Effector memory CD4-positive, alpha-beta T cell (primary cell): ENCODE measurements at places on chromosomes 4 and X.

DNA sequence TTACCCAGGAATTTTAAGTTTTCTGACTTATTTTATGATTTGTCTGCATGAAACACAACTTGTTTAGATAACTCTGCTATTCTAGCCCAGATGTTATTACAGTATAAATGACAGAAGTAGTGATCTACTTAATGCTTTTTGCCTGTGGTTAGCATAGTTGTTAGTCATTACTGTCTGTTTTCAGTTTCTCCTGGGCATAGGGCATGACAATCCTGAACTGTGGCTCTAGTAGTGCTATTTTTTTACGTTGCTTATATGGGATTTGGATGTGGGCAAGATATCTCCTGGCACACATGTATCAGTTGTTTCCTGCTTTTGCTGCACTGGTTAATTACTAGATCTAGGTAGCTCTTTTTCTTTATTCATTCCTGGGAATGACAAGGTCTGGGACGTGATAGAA, 1005.8 kb downstream of the PCDH18 start:
- DNase-seq, result no peak

- no peak for DNase-seq
Measured at GRCh38 chrX:17710871-17711301, 26.4 kb upstream of the SCML1 start.

DNA sequence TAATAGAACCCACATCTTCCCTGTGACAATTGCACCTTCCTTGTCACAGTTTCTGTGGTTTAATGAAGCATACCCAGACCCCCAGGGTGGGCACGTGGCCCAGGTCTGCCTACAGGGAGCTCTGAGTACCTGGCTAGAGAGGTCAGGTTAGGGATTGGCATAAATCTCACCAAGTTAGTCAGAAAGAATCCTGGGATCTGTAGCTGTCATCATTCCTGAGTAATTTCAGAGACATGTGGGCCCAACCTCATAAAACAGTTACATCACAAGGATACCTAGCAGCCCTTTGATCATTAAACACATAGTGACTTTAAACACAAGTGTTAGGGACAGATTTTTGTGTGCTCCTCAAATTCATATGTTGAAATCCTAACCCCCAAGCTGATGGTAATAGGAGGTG, 123.0 kb downstream of the KDR start:
- DNase-seq, result no peak

DNA sequence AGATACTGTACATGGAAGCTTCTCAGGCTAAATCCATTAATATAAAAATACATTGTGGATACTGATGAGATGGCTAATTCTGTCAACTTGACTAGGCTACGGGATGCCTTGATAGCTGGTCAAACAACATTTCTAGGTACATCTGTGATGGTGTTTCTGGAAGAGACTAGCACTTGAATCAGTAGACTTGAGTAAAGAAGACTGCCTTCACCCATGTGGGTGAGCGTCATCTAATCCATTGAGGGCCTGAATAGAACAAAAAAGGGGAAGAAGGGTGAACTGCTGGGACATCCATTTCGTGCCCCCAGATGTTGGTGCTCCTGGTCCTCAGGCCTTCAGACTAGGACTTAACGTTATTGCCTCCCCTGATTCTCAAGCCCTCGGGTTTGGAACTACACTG, 3.7 kb upstream of the SRP72 start:
- no peak for DNase-seq

DNA sequence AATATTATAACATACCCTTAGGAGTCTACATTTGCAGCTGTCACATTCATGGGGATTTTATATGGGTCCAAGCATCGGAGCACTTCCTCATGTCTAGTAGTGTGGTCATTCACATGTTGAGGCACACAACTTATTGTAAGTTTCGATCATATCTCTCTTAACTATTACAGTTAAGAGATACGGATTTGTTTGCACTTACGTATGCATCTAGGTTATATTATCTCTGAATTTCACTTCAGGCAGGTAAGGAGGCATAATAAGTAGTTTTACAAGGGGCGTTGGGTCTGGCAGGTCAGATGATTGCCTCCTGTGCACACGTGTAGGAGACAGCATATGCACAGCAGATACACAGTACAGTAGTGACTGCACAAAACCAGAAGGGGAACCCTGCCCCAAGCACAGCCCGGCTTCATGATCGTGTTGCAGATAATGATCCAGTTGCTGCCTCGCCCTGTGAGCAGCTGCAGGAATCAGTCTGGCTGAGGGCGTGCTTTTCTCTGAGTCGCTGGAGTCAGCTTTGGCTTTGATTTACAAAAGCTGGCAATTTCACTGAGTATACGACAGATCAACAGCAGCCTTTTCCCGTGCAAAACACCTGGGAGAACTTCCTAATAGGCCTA, 302.9 kb upstream of the GATB start:
- peak; percentile 37 for DNase-seq

DNA sequence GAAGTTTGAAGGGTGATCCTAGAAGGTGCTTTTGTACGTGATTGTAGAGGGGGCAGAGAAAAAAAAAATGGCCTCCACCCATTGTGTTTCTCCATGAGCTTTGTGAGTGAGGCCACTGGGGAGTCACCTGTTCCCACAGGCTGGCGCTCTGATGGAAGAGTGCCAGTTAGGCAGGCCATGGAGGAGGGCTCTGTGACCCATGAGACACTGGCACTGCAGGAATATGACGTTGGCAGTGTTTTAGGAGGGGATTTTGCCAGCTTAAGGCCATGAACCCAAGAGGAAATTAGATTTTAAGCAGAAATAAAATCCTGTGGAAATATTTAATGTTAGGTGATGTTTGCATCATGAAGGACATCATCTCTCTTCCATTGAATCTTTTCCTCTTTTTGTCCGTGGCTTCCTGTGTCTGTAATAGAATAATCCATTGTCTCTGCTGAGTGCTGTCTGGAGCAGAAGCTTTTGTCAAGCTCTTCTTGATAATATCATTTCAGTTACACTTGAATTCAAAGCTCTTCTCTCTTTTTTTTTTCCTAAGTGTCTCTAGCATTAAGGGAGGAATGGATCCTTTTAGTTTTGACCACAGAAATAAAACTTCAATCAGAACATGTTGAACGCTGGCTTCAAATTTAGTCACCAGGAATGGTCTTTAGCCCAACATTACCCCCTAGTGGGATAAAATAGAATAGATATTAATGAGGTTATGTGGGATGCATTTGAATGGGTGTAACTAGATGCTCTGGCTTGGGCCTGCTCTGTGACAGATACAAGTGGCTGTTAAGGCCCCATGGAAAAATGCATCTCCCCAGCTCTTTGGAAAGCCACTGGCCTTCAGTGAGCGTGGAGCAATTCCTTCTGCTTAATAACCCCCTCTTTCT, 41.0 kb upstream of the UCP1 start:
- DNase-seq, result no peak

- no peak for DNase-seq
Measured at GRCh38 chrX:134374294-134374693, 85.7 kb upstream of the HPRT1 start.

DNA sequence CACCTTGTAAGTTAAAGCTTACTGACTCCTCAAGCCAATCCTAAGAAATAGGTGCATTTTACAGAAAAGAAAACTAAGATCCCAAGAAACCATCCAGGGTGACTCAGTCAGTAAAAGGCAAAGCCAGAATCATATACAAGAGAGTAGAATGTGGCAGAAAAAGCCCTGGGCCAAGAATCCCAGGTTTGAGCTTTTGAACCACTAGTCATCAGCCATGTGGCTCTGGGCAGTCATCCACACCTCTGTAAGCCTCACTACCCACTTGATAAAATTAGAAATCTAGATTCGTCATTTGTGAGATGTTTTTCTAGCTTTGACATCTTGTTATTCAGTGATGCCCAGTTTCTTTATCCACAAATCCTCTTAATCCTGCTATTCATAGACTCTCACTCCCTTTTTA, 122.2 kb upstream of the PDE5A start:
- no peak for DNase-seq

- DNase-seq, result no peak
Measured at GRCh38 chr4:2094545-2094944, 35.4 kb downstream of the NAT8L start.

DNA sequence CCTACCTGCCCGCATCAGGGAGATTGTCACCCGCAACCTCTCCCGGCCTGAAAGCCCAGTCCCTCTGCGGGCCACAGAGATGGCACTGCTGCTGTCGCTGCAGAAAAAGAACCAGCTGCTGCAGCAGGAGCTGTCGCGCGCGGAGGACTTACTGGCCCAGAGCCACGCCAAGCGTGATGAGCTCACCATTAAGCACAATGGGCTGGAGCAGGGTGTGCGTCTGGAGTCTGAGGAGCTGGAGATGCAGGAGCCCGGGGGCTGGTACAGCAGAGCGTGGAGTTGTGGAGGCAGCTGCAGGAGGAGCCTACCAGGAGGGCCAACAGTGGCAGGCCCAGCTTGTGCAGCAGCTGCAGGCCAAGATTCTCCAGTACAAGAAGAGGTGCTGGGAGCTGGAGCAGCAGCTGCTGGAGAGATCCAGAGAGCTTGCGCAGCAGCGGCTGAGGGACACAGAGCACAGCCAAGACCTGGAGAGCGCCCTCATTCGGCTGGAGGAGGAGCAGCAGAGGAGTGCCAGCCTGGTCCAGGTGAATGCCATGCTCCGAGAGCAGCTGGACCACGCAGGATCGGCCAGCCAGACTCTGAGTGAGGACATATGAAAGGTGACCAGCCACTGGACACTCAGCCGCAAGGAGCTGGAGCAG, 11.3 kb downstream of the SMIM10L2A start:
- no peak for DNase-seq

DNA sequence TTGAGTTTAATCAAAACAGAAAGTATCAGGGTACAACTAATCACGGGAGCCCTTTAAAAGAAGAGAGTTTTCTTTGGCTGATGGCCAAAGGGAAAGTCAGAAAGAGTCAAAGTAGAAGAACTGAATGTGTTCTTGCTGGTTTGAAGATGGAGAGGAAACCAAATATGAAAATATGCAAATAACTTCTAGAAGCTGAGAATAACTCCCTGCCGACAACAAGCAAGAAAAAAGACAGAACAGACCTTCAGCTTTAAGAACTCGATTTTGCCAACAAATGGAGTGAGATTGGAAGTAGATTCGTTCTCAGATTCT, 903.8 kb downstream of the STIM2 start:
- DNase-seq, result no peak

DNA sequence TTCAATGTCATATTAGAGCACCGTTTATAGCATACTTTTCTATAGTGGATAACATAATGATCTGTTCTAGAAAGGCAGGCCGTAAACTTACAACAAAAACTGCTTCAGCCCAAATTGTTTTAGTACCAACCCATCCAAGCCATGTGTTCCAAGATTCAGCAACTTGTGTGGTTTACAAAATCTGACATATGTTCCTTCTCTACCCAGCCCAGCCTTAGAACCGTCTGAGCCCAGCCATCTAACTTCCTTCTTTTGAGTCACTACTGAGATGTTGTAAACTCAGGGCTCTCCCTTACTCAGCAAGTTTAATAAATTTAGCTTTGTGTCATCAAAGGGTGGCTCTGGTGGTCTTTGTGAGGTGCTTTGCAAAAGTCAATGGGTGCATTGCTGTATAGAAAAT, 32.4 kb upstream of the REPS2 start:
- no peak for DNase-seq
